SHP77 treated with DMSO at 0.1 percent for 48 hours (cell line): ENCODE measurements at places on chromosomes 5 and 9.

- DNase-seq = no peak
These were observed 433.0 kb downstream of the TLE1 start for GRCh38 chr9:81256368-81256767.

DNA sequence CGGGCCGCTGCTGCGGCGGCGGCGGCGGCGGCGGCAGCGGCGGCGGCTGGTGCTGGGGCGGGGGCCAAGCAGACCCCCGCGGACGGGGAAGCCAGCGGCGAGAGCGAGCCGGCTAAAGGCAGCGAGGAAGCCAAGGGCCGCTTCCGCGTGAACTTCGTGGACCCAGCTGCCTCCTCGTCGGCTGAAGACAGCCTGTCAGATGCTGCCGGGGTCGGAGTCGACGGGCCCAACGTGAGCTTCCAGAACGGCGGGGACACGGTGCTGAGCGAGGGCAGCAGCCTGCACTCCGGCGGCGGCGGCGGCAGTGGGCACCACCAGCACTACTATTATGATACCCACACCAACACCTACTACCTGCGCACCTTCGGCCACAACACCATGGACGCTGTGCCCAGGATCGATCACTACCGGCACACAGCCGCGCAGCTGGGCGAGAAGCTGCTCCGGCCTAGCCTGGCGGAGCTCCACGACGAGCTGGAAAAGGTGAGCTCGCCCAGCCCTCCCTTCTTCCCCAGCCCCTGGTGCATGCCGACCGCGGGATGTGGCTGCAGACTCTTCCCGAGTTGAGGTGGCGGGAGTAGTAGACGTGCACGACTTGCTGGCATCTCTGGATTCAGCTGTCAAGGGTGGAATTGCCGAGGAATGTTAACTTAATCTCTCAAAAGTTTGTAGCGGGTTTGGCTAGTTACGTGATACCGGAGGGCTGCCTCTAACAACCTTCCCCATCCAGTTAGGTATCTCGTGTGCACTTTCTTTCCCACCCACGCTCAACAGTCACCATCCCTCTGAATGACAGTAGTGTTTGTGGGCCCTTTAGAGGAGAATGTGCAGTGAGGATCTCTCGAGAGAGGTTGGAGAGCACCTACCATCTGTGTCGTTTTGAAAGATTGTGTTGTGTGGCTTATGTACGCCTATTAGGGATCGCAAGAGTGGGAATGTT lies 932 bp downstream of the SLC12A2 start:
- DNase-seq = no peak

DNA sequence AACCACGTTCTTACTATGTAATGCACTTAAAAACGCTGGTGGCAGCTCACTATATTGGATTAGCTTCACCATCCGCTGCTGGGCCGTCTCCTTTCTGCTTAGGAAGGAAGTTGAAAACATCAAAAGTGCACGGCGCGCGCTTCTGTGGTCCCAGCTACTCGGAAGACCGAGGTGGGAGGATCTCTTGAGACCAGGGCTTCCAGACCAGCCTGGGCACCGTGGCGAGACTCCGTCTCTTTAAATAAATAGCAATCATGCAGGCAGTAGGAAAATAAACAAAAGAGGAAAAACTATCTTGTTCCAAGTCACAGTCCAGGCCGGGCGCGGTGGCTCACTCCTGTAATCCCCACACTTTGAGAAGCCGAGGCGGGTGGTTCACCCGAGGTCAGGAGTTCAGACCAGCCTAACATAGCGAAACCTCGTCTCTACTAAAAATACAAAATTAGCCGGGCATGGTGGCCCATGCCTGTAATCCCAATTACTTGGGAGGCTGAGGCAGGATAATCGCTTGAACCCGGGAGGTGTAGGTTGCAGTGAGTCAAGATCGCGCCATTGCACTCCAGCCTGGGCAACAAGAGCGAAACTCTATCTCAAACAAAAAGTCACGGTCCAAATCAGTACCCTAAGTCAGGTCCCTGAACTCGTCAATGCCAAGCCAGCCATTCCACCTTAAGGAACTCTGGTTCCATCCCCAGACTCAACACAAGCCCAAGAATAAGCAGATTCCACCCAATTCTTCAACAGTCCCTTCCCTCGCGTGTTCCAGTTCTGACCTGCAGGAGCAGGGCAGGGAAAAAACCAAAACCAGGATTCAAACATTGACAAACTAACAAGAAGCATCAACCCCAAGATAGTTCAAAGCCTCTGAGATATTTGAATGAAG lies 1.0 kb upstream of the GOLGA1 start:
- DNase-seq = no peak

GRCh38 chr5:73339051-73339575 lies 109.5 kb downstream of the FOXD1 start:
- no peak for DNase-seq

DNA sequence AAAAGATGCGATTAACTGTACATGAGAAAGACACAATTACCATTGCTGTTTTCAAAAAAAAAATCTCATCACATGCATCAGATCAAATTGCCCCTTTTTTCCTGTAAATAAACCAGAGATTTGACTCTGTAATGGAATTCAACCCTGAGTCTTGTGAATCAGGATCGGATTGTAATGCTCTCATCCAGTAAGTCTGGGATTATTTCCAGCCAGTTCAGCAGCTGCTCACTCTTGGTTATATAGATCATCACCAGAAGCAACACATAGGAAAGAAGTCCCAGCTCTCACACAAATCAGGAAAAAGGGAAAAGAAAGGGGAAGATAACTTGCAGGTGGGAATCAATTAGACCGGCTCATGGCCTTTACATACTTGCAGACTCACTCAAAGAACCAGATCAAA lies 97.8 kb upstream of the SPOCK1 start:
- DNase-seq = no peak

DNA sequence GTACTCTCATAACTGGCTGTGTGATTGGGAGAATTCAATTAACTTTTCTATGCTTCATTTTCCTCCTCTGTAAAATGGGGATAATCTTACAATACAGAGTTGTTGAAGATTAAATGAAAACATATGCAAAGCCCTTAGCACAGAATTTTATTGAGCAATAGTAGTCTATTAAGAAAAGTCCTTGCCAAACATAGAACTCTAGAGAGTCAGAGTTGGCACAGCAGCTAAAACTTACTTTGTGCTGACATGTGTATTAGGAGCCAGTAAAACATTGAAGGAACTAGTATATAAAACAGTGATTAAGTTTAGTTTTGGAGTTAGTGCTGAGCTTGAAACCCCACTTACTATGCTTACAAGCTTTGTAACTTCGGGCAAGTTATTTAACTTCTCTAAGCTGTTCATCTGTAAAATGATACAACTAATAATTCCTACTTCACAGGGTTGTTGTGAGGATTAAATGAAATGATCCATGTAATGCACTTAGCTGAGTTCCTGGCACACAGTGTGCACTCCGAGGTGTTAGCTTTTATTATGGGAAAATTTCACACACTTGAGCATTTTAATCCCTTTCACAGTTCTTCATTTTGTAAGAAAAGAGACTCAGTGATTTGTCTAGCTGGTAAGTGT lies 20.0 kb upstream of the GRIN3A start:
- DNase-seq = no peak

DNA sequence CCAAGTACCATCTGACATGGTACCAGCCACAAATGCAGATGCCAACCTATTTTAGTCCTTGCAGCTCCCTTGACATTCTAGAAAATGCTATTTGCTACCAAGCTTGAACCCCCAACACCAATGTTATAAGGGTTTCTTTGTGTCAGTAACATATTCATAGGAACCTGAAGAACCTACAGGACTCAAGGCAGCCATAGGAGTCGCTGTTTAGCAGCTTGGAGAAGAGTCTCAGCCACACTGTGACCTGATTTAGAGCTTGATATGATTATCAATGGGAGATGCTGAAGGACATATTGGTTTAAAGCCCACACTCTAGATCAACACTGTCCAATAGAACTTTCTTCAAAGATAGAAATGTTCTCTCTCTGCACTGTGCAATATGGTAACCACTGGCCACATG lies 6.4 kb upstream of the ZFR start:
- no peak for DNase-seq

DNA sequence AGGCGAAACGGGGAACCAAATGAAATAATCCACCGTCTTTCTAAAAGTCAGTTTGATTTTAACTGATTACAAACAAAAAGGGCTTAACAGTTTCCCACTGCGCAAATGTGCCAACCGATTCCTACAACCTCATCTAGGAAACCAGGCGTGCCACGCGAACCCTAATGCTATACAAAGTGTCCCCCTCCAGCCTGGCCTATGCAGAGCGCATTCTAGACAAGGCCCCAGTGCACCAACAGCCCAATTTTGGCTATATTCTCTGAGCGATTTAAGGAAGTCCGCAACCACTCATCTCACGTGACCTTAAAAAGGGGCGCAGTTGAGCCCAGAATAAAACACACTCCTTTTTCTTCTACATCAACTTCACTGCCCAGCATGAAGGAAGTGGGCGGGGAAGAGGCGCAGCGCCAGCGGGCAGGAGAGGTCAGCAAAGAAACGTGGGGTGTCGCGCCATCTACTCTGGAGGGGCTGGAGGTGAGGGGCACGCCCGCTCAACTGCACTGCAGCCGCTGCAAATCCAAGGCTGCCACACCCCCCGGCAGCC lies 779 bp downstream of the FAM13B start:
- DNase-seq = no peak

GRCh38 chr5:1175801-1176472 lies 25.5 kb upstream of the SLC6A19 start:
- DNase-seq = no peak

DNA sequence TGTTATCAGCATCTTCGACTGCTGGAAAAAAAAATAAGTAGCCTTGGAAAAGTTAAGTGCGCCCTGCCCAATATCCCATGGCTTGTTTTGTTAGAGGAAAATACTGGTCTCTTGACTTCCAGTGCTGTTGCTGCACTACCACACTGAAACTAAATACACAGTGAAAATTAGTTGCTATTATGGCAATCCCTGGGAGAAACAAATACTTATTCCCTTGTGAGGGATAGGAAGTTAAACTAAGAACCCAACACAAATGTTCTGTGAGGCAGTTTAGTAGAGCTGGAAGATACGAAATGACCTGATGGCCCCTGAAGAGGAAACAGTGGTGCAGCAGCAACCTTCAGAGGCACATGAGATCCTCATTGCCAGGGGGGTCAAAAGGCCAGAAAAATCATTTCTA lies 164.0 kb downstream of the ARL15 start:
- DNase-seq = no peak

- no peak for DNase-seq
These were observed 153.3 kb downstream of the PJA2 start for GRCh38 chr5:109256486-109256885.

DNA sequence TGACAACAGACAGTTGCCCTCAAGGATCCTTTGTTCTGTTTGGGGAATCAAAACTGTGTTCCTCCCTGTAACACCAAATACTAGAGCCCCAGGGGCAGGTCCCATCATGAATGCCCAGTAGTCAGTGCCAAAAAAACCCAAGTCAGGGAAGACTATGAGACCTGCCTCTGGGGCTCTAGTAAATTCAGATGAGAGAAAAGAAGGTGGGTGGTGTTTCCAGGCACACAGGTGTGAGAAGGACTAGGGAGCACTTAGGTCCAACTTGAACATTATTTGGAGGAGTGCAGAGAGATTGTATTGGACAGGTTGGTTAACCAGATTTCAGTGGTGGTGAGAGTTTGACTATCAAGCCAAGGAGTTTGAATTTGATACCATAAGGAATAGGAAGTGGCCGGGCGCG lies 52.0 kb downstream of the SLC22A5 start:
- no peak for DNase-seq

GRCh38 chr5:88884608-88884877 lies 1.6 kb upstream of the MEF2C start:
- DNase-seq = no peak

DNA sequence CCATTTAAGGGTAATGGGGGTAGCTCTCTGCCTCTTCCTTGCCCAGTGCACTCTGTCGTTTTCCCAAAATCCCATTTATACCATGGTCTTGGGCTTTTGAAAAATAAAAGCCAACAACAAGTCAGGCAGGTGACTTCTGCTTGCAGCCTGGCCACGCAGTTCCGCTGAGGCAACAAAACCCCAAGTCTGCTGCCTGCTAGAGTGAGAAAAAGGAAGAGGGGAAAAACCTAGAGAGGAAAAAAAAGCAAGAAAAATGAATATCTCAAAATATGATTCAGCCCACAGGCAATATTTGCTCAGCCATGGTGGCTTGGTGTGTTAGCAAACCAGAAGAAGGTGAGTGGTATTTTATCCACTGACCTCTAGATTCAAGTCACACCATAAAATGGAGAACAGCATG lies 148.2 kb upstream of the FSTL4 start:
- no peak for DNase-seq

DNA sequence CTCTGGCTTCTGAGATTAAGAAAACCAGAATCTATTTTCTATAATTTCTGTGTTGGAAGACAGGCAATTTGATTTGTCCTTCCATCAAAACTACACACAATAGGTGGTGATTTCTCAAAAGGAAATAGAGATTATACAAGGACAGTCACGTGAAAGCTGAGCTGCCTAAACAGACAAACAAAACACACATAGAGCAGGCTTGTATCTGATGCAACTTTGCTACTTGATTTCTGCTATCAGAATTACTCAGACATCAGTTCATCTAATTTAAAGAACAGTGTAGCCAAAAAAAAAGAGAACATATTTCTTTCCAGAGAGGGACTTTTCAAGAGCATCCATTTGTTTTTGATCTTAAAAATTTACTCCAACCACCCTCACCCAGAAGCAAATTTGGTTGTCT lies 2128.3 kb upstream of the C9orf72 start:
- DNase-seq = no peak

DNA sequence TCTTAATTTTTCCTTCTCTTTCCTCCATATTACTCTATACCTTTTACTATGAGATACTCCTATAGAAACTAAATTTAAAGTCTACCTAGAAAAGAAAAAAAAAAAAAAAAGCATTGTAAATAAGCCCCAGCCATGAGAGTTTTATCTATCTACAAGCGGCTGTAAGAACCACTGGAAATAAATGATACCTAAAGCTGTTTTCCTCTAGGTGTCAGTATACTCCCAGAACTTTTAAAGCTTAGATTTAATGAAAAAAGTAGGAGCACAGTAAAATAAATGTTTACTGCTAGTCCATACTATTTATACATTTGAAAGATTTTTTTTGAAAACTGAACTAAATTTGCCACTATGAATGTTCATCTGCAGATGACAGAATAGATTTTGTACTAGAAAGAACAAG lies 26.2 kb downstream of the TYRP1 start:
- DNase-seq = no peak

GRCh38 chr5:127077366-127077765 lies 4.1 kb upstream of the C5orf63 start:
- no peak for DNase-seq

GRCh38 chr9:37970301-37971107 lies 66.6 kb upstream of the SLC25A51 start:
- no peak for DNase-seq

- DNase-seq = no peak
These were observed 30.5 kb downstream of the DDX31 start for GRCh38 chr9:132639322-132639721.
